ENCODE measurements at places on chromosomes 5 and 9.

DNA sequence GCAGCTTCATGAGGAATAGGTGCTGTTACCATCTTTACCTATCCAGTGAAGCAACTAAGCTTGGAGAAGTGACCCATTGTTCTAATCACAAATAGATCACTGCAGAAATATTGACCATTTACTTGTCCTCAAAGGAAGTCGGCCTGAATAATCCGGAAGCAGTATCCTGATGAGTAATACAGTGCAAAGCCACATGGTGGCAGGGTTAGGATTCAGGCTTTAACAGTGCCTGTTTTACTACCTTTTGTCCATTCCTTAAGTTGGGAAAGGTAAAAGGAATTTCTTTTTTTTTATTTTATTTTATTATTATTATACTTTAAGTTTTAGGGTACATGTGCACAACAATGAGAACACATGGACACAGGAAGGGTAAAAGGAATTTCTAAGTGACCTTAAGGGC, 336.3 kb downstream of the KDM4C start:
- DNase-seq: no peak

GRCh38 chr9:3526997-3527940, 1.5 kb upstream of the RFX3 start:
- DNase-seq: peak; percentile 10

DNA sequence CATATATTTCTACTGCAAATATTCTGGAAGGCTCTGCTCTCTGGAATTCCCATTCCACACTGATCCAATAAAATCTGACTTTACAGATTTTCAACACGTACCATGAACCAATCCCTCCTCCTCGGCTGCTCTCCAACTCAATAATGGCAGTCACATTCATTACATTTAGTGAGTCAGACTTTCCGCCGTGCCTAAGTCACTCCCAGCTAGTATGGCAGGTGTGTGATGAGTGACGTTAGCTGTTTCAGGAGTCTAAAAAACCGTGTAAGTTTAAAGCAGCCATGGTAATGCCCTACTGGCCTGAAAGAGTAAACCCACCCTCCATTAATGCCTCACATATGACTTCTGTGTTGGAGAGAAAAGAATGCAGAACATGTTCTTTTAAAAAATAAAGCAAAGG, 3.3 kb downstream of the FBN2 start:
- no peak for DNase-seq

DNA sequence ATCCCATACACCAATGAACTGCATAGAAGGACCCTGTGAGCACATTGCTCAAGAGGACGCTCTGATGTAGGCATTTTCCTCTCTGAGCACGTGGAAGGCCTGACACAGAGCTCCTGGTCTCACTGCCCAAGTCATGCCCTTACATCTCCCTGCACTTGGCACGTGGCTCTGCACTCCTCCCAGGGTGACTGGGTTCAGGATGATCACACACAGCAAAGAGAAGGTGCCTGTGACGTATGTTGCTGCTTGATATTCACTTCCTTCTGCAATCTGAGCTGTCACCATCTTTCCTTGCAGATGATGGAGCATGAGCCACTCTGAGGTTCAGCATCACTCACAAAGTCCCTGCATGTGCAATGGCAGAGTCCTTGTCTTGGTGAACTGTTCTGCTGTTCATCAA, 125.2 kb downstream of the FSTL4 start:
- no peak for DNase-seq

GRCh38 chr5:178350361-178351220, 118.0 kb upstream of the PHYKPL start:
- DNase-seq: no peak

GRCh38 chr9:16221822-16222547, 648.5 kb downstream of the BNC2 start:
- DNase-seq: no peak

GRCh38 chr5:15007646-15008045, 136.1 kb upstream of the ANKH start:
- no peak for DNase-seq

GRCh38 chr5:44441460-44441859, 52.2 kb upstream of the FGF10 start:
- DNase-seq: no peak

DNA sequence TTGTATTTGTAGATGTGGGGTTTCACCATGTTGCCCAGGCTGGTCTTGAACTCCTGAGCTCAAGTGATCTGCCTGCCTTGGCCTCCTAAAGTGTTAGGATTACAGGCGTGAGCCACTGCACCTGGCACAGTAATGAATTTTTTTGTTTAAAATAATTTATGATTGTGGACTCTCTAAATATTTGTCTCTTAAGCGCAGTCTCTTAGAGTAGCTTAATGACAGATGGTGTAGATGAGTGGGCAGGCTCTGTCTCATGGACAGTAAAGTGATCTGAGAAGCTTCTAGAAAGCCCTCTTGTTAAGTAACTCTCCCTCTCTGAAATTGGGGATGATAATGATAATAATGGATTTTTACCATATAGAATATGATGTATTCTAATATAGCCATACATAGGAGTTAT, 47.5 kb upstream of the KIAA1958 start:
- no peak for DNase-seq

- DNase-seq: no peak
Measured at GRCh38 chr5:171598641-171599152, 179.2 kb downstream of the FGF18 start.

GRCh38 chr9:111294691-111295451, 35.2 kb downstream of the OR2K2 start:
- no peak for DNase-seq

DNA sequence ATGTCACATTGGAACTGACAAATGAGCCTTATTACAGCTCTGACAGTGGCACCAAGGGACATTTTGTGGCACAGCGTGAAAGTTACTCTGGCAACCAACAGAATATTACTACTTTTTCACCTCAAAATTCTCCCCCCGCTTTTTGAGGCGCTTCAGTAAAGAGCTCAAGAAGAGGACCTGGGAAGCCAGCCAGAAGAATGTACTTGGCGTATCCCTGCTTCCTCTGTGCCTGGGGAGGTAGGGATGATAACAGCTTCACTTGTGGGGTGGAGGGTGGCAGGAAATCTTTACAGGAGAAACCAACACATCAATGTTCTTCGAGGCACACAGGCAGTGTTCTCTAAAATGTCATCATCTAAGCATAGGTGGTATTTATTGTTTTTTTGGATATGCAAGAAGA, 624.1 kb downstream of the NR2F1-AS1 start:
- no peak for DNase-seq

DNA sequence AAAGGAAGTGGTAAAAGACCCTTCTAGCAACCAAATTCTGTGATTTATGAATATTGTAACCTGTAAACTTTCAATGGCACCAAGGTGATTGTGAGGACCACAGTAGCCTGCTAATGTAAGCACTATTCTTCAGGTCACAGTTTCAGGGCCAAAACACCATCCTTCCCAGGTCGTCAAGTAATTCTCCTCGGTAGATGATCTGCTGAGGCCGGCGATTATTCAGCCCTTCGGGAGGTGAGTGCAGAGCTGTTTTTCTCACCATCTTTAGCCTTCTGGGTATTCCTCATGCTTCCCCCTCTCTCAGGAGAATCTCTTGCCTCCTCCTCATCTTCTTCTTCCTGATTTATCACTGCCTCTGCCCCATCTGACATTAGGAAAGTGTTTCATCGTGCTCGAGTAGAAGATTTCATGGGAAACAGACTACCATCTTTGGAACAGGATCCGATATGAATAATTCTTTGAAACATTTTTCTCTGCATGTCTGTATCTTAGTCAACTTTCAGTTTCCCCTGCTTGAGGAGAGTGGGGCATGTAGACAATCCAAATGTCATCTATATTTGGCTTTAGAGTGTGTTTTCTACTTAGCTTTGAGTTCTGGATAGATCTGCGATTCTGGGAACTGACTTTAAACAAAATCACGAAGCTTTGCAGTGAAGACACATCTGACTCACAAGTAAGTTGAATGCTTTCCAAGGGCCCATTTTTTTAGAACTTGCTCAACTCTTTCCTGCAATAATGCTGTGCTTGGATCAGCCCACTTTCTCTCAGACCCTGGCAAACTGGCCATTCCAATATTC, 173.9 kb downstream of the AOPEP start:
- no peak for DNase-seq

- DNase-seq: no peak
Measured at GRCh38 chr9:36987891-36988290, 46.2 kb downstream of the PAX5 start.

DNA sequence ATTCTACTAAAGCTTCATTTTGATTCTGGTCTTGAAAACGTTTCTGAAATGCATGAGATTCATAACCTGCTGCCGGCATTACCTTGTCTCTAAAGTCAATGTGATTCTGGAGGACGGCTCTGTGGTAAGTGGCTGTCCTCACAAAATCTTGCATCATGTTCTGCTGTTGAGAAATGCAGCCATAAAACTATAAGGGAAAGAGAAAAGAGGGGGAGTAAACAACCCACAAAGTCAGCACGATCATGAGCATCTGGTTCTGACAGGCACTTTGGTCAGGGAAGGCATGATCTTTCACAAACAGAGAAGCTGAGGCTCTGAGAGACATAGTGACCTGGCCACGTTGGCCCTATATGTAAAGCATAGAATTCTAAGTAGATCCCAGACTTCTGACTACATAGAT, 168.9 kb upstream of the PUM3 start:
- DNase-seq: peak; percentile 23

GRCh38 chr5:96885518-96886338, 9.4 kb downstream of the ERAP2 start:
- DNase-seq: no peak

DNA sequence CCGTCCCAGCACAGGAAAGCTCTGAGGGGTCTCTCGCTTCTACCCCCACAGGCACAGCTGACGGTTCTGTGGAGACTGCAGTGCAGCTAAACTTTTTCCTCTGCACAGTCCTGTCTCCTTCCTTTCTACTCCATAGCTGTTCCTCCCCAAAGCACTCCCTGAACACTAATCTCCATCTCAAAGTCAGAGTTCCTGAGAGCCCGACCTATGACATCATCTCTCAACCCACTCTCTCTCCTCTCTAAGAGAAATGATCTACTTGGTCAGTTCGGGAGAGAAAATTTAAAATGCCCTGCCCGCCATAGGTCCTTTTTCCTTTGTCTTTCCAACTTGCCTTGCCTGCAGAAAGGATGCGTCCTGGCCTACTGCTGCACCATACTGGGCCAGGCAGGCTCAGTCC, 90.6 kb downstream of the FANCC start:
- DNase-seq: no peak

GRCh38 chr9:105854026-105854782, 159.9 kb downstream of the TMEM38B start:
- DNase-seq: no peak

GRCh38 chr5:82640916-82641315, 362.8 kb upstream of the RPS23 start:
- no peak for DNase-seq

DNA sequence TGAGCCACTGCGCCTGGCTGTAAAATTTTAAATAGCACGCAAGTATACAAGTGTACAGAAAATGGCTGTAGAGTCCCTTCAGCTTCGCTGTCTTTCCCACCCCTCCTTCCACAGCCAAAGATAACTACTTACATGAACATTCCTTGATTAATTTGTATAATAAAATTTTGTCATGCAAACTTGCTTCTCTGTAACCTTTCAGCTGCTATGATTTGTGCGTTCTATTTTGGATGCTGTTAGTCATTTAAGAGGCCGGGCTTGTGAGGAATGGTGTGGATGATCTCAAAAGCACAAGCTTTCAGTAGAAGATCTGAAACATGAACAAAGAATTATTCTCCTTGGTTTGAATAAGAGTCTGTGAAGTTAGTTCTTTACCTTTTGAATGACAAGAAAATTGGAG, 115.0 kb upstream of the TLE1 start:
- DNase-seq: no peak

DNA sequence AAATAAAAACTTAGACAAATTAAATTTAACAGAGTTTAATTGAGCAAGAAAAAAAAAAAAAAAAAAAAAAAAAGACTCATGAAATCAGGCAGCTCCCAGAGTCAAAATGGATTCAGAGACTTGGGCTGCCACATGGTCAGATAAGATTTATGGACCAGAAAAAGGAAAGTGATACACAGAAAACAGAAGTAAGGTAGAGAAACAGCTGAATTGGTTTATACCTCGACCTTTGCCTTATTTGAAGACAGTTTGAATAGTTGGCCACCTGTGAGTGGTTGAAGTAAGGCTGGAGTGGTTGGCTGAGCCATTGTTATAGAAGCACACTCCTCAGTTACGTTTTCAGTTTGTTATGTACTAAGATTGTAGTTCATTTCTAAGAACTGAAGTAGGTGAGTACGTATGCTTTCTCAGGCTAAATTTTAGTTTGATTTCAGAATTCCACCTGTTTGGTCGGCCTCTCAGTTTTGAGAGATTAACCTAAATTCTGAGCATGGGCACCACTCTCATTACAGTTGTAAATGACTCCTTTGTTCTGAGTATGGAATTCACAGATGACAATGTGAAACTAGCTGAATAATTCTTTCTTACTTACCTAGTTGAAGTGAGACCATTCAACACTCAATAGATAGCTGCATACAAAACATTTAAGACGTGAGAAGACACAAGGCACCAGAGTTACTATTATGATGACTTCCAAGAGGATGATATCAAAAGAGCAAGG, 149.0 kb downstream of the AOPEP start:
- no peak for DNase-seq

- no peak for DNase-seq
Measured at GRCh38 chr5:38892363-38892762, 46.6 kb downstream of the OSMR start.

GRCh38 chr9:132585954-132586829, 3.8 kb downstream of the BARHL1 start:
- no peak for DNase-seq

- DNase-seq: peak; percentile 3
Measured at GRCh38 chr9:29691758-29692407, 2118.6 kb upstream of the C9orf72 start.

- DNase-seq: no peak
Measured at GRCh38 chr5:42631241-42631640, 125.4 kb upstream of the CCDC152 start.

GRCh38 chr9:36817160-36817834, 216.8 kb downstream of the PAX5 start:
- DNase-seq: no peak

- DNase-seq: peak; percentile 93
Measured at GRCh38 chr5:177496727-177497291, 595 bp downstream of the PDLIM7 start.

DNA sequence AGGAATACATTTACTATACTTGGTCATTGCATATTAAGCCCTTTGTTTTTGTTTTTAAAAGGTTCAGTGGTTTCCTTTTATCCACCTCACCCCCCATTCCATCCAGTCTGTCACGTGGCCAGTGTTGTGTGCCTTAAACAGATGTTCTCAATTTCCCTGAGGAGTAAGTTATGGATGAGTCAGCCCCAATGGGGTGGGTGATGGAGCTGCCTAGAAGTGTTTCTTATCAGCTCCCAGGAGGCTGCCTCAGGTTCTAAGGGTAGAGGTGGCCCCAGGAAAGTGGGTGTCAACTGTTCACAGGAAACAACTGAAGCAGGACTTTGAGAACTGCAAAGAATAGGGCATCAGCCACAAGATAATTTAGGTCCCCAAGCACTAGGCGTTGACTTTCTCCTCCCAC, 41.1 kb downstream of the ACTBL2 start:
- no peak for DNase-seq

GRCh38 chr9:115328228-115328627, 210.3 kb upstream of the TNC start:
- DNase-seq: no peak

- DNase-seq: no peak
Measured at GRCh38 chr9:32590898-32591297, 17.9 kb upstream of the NDUFB6 start.
